Skin of body (tissue), 3 donors: ENCODE measurements at places on chromosomes 3 and 15. TPM values are rescaled to one million over a fixed set of nuclear protein-coding genes. Genes with fewer than 3 reads are reported as not detected.
A peak's percentile ranks its signal among the peaks of the same experiment; 100 is the strongest.

- no peak for DNase-seq
Observed at GRCh38 chr15:76684002-76684401, 221.1 kb downstream of the SCAPER start.

- no peak for DNase-seq
Observed at GRCh38 chr15:63264688-63265293, 12.6 kb upstream of the APH1B start.

DNA sequence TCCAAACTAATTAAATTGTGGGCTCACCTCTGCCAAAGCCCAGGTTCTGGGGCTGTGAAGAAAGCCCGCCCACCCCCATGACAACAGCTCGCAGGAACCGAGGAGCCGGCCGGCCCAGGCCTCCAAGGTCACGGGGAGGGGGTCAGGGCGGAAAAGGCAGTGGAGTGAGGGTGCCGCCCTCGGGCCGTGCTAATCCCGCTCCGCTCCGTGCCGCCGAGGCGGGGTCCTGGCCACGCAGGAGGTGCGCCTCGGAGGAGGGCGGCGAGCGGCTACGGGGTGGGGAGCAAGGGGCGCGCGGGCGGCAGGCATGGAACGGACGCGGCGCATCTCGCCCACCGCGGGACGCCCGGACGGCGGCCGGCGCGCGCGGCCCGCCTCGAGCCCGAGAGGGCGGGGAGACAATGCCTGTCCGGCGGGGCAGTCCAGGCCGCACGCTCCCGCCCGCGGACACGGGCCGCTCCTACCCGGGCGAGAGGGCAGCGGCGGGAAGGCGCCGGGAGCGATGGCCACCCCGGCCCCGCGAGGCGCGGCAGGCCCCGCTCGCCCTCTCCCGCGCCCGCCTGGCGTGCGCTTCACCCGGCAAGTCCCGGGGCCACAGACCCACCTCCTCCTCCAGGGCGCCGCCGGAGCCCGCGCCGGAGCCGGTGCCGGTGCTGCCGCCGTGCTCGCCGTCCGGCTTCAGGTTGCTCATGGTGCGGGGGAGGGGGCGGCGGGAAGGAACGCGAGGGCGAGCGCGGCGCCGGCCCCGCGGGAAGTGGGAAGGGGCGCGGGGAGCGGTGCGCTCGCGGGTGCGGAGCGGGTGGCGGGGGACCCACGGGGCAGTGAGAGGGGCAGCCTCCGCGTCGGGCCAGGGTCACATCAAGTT lies 528 bp downstream of the RBPMS2 start:
- no peak for DNase-seq

GRCh38 chr3:132966374-132966773 lies 71.8 kb upstream of the TMEM108 start:
- no peak for DNase-seq

Gene WNT5A
- total RNA-seq = 28.8 TPM

- DNase-seq = peak; percentile 83
Observed at GRCh38 chr3:124119056-124119716, 127.3 kb upstream of the ROPN1 start.

DNA sequence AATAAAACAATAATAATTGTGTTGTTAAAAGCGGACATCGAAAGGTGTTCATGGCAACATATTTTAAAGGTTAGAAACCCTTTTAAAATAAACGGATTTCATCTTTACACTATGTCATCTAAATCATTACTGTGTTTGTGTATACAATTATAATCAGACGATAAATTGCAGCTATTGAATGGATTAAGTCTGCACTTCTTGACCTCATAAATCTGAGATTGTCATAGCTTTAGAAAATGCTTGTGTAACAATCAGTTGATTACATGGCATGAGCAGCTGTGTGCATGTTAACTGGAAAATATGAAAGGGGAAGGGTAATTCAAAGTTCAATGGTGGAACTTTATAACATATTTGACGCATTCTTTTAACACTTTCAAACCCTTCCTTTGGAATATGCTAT lies 152.4 kb upstream of the MDFIC2 start:
- DNase-seq = no peak

Gene LMAN1L
- total RNA-seq = 0.20 TPM

Gene ALPK3
- 7.5 TPM for total RNA-seq

DNA sequence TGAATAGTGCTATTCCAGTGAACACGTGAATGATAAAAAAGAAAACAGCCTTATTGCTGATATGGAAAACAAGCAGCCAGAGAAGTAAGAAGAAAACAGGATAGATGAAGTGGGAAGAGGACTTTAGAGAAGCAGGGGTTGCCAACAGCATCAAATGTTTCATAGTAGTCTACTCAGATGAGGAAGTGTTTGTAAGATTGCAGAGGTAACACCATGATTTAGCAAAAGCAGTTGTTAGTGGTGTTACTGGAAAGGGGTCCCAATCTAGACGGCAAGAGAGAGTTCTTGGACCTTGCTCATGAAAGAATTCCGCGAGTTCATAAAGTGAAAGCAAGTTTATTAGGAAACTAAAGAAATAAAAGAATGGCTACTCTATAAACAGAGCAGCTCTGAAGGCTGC lies 108.8 kb upstream of the MCTP2 start:
- no peak for DNase-seq

- DNase-seq = no peak
Observed at GRCh38 chr15:99719096-99719541, 14.1 kb downstream of the LYSMD4 start.

DNA sequence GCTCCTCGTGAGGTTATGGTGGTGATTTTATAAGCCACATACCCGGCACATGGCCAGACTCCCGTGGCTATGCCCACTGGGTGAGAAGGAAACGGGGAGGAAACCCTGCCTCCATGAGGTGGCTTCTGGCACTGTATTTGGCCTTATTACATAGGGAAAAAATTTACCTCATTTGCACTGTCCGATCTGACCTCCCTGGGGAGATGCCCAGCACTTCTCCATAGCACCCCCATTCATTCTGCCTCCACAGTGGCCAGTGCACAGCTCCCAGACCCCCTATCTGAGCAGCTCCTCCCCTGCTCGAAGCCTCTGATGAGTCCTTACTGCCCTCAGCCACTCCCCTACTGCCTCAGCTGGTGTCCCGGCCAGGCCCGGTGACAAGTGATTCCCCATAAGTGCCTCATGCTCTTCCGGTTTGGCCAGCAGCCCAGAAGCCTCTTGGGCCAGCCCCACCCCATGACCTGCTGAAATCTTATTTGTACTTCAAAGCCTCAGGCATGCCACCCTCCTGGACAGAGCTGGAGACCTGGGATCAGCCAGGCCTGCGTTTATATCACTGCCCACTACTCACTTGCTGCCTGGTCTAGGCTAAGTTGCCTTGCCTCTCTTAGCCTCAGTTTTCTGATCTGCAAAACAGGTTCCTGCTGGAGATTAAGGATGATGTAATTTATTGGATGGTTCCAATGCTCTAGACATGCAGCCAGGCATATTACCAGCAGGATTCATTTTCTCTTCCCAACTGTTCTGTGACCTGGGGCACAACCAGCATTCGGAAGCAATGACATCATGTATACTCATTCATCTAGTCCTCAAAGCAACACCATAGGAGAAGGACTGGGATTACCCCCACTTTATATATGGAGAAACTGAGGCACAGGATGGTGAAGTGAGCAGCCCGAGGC lies 30.6 kb upstream of the SLC6A6 start:
- DNase-seq = peak; percentile 5

Gene IQCF5
- not detected for total RNA-seq

Gene CILP
- 24.4 TPM for total RNA-seq

Gene FAM227B
- total RNA-seq = 4.7 TPM

Gene TLR9
- not detected for total RNA-seq

DNA sequence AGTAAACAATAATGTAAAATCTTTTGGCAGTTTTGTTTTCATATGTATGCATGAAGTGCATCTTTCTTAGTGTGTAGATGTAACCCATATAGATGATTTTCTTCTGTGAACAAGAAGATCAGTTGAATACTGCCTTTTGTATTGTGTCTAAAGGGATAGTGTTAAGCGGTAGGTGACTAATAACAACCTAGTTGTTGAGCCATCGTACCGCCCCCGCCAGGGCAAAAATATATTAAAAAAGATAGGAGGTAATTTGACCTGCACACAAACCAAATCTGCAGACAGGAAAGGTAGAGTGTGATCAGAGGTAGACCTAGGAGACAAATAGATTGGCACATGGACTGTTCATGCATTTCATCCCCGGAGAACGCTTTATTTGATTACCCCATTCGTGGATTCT lies 3.3 kb upstream of the GMNC start:
- no peak for DNase-seq

DNA sequence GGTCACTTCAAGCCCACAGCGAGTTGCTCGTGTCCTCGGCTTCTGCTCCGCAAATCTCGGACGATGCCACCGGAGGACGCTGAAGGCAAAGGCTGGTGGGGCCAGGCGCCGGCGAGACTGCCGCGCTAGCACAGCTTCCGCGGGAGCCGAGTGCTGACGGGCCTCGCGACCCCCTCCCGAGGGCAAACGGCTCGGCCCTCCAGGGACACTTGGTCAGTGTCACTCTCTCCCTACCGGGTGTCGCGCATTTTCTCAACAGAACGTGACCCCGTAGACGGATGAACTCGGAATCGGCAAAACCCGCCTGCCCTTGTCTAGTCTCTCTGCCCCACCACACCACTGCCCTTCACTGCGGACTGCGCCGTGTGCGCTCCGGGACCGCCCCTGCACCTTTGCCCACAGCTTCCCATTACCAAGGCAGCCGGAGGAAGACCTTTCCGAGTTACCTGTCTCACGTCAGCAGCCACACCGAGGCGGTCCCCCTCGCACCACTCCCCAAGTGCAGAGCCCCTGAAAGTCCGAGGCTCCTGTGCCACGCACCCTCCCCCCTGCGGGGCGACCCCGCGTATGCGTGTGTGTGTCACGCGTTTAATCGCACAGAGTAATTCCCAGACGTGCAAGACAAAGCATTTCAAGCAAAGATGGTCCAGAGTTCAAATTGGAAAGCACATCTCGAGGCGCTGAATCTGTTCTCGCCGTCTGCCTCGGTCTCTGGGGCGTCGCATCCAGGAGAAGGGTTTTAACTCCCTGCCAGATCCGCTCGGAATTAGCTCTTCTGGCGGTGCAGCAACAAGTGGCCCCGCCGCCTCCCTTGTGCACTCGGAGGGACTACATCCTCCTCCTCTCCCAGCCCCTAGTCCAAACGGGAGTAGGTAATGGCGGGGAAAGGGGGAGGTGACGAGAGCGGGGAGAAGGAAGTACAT lies 245.0 kb upstream of the TOPAZ1 start:
- DNase-seq = no peak

DNA sequence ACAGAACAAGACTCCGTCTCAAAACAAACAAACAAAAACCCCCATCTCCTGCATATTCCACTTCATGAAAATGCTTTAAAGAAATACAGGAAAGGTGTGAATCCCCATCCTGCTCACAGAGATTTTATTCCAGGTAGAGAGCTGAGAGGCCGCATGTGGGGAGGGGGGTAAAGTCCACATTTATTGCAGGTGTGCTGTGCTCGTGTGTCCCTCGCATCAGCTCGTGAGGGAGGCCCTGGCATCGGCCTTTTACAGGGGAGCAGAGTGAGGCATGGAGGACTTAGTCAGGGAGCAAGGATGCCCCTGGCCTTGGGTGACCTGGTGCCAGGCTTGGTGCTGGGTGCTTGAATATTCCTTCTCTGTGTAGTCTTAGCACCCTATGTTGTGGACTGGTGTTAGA lies 413.5 kb upstream of the C2CD4B start:
- no peak for DNase-seq

- peak; percentile 59 for DNase-seq
Observed at GRCh38 chr3:169965562-169966427, 812 bp upstream of the SEC62 start.

Gene SERPINI2
- total RNA-seq = not detected

Gene TMEM212
- not detected for total RNA-seq

DNA sequence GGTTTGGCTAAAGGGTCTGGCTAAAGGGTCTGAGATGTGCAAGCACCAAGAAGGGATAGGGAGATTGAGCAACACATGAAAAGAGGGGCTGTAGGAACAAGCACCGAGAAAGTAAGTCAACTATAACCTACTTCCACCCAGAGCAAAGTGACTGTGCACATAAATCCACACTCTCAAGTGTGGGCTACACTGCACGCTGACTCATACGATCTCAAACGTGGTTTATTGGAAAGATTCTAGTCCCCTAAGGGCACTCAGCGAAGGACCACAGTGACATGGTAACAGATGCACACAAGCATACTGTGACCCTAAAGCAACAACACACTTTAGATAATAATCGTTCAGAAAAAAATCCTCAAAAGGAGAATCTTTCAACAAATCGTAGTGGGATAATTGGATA lies 48.0 kb downstream of the EHHADH start:
- DNase-seq = no peak

GRCh38 chr3:129278966-129279906 lies 566 bp downstream of the HMCES start:
- peak; percentile 28 for DNase-seq

DNA sequence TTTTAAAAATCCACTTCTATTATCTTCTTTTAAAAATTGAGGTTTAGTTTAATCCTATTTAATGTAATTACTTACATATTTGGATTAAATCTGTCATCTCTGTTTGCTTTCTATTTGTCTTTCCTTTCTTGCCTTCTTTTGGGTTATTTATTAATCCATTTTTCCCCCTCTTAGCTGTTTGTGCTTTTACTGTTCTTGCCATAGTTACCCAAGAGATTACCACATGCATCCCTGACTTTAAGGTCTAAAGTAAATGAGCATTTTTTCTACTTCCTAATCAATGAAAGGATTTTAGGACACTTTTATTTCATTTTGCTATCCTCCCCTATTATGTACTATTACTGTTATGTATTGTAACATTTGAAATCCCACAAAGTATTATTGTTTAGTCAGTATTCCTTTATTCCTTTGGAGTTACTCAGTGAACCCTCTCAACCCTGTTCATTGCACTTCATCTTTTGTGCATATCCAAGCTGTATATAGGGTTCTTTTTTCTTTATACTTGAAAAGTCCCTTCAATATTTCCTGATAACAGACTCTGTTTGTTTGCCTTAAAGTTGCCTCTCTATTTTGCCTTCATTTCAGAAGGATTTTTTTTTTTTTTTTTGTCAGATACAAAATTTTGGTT lies 62.7 kb downstream of the MEF2A start:
- DNase-seq = no peak
